ENCODE measurements at places on chromosomes 5 and 9.

GRCh38 chr9:116490321-116490720, 196.8 kb upstream of the TRIM32 start:
- DNase-seq = no peak

- peak; percentile 67 for DNase-seq
Observed at GRCh38 chr5:179795863-179796833, 2.4 kb downstream of the LTC4S start.

DNA sequence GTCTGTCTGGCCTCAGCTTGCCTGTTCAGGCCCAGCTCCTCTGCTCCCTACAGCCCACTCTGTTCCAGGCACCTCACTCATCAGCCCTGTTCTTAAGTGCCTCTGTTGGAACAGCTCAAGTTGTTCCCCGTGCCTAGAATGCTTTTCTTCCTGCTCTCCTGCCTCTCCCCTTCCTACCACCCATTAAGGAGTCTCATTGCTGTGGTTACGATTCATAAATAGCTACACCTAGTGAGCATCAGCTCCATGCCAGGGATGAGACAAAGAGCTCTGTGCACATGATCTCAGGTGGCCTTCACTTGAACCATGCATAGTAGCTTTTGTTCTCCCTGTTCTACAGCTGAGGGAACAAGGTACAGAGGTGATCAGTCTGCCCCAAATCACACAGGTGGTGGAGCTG, 54.3 kb downstream of the PSD2 start:
- DNase-seq = no peak

DNA sequence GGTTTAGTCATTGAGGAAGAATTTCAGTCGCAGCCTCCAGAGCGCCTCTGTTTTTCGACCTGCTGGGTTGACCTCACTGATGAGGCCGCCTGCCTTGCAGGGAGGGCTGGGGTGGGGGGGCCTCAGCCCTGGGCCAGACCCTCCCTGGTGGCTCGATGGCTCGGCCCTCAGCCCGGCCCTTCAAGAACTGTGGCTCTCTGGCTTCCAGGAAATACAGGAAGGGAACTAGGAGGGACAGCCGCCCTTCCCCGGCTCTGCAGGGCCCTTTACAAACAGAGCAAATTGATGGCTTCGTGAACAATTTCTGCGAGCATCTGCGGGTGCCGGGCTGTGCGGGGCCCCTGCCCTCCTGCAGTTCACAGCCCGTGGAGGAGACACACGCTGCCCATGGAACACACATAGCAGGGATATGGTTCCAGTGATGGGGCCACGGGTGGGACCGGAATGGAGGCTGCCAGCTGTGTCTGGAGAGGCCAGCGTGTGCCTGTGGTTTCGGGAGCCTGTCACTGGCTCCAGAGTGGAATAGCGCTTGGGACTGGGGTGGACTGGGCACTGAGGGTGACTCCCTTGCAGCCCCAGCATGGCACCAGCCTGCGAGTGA, 39.6 kb downstream of the COL5A1 start:
- no peak for DNase-seq

- DNase-seq = no peak
Observed at GRCh38 chr5:1080432-1080831, 31.4 kb downstream of the SLC12A7 start.

GRCh38 chr9:31615966-31616365, 768.5 kb upstream of the ACO1 start:
- DNase-seq = no peak

GRCh38 chr5:86118542-86118941, 499.2 kb upstream of the COX7C start:
- no peak for DNase-seq

- DNase-seq = no peak
Observed at GRCh38 chr5:125554355-125554754, 807.9 kb upstream of the ZNF608 start.

GRCh38 chr9:126164796-126165525, 161.7 kb upstream of the MVB12B start:
- DNase-seq = no peak

DNA sequence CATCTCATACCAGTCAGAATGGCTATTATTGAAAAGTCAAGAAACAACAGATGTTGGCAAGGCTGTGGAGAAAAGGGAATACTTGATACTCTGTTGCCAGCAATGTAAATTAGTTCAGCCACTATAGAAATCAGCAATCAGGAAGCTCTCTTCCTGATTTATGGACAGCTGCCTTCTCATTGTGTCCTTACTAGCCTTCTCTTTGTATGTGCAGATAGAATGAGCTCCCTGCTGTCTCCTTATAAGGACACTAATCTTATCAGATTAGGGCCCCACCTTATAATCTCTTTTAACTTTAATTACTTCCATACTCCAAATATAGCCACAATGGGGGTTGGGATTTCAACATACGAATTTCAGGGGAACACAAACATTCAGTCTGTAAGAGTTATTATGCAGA, 38.0 kb downstream of the KCNV2 start:
- DNase-seq = no peak

DNA sequence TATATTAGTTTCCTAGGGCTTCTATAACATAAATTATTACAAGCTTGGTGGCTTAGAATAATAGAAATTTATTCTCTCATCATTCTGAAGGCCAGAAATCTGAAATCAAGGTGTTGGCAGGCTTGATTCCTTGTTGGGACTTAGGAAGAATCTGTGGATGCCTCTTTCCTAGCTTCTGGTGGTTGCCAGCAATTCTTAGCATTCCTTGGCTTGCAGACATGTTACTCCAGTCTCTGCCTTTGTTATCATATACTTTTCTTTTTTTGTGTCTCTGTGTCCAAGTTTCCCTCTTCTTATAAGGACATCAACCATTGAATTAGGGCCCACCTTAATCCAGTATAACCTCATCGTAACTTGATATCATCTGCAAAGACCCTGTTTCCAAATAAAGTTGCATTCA, 31.4 kb downstream of the CTNNA1 start:
- no peak for DNase-seq

- no peak for DNase-seq
Observed at GRCh38 chr5:85453026-85453349, 1068.3 kb upstream of the EDIL3 start.

- DNase-seq = no peak
Observed at GRCh38 chr9:72471096-72471495, 50.3 kb upstream of the TMC1 start.

- peak; percentile 90 for DNase-seq
Observed at GRCh38 chr9:133121198-133121914, at the start of gene RALGDS. TSS of gene RALGDS (minus strand) at chr9:133121240. CDS start at chr9:133121154, 86 bp downstream.

DNA sequence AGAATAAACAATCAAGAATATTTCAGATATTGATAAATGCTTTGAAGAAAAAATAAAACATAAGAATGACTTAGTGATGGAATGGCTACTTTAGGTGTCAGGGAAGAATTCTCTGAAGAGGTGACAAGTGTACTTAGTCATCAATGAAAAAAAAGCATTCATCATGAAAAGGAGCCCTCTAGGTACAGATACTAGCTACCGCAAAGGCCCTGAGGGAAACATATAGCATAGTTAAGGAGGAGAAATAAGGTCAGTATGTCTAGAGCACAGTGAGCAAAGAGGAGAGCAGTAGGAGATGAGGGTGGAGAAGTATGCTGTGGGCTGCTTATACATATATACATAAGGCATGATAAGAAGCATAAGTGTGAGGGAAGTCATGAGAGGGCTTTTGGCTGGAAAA, 41.8 kb downstream of the CSF2 start:
- peak; percentile 28 for DNase-seq

DNA sequence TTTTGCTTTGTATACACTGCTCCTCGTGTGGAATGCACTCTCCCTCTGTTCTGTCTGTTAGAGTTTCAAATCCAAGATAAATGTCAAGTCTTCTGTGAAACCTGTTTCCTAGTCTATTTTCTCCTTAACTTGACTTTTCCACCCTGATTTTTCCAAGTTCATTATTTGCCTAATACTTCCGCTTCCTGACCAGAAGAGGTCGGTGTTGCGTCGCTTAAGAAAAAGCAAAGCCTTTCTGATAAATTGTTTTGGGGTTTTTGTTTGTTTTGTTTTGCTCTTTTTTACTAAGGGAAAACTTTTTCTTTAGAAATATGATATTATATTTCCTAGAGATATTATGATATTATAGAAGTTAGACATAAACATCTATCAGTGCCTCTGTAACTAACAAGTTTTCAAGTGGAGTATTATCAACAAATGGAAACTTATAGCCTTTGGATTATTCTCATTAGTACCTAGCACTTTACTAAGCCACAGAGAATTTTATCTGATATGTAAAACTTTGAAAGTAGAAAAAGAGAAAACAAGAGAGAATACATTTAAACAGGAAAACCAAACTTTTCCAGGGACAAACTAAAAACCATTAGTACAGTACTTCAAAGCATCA, 55.8 kb downstream of the PHAX start:
- DNase-seq = peak; percentile 42

Measured in CD4-positive, alpha-beta T cell treated with Interleukin-2 at 100 ng/mL for 4 hours (primary cell).